Stimulated activated CD8-positive, alpha-beta memory T cell treated with anti-CD3 and anti-CD28 coated beads, Interleukin-15, amount 100 ng/mL, for 48 hours (primary cell): ENCODE measurements at places on chromosomes 5 and 9.

- no peak for DNase-seq
These were observed 56.7 kb downstream of the HSPA4 start for GRCh38 chr5:133108481-133108921.

DNA sequence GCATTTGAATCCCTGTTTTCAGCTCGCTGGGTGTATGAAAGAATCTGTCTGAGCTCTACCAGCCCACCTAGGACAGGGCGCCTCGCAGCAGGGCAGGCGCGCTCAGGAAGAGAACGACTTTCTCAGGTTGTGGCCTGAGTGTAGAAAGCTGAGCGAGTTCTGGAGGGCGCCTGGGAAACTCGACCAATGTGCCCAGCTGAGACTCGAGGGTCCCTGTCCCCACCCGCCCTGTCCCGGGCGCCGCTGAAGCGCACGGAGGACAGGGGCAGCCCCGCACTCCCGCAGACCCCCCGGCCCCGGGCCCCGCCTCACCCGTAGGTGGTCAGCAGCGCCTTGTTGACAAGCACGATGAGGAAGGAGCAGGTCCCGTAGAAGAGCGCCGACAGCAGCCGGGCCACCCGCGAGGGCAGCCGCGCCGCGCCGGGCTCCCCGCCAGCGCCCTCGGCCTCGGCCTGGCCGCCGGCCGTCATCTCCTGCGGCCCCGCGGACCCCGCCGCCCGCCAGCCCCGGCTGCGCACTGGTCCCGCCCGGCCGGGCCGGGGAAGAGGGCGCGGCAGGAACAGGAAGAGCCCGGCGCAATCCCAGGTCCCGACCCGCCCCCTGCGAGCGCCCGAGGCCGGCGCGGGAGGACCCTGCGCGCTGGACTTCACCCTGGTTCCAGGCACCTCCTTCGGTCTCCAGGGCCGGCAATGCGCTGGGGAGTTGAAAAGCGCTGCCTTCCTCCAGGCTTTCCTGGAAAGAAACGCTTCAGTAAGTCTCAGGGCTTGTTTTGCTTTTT, at the start of gene SLC35D2:
SLC35D2 (minus strand) TSS at position 547 of the 778 bp plus-strand sequence; CDS start at position 470, 77 bp downstream.
- no peak for DNase-seq

DNA sequence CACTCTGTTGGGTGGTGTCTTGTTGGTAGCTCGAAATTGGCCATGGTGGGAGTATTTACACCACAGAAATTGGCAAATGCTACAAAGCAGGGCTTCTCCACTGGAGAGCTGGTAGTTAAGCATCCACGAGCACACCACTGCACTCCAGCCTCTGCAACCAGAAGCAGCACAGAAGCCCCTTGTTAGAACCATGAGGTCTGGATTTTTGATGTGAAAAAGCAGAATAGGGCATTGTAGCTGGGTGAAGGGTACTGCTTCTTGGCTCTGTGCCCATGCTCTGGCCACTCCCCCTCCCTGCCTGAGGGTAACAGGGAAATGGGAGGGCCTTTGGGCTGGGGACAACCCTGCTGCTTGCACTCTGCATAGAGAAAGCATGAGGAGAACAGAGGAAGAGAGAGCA, 81.2 kb upstream of the UBTD2 start:
- DNase-seq = no peak

DNA sequence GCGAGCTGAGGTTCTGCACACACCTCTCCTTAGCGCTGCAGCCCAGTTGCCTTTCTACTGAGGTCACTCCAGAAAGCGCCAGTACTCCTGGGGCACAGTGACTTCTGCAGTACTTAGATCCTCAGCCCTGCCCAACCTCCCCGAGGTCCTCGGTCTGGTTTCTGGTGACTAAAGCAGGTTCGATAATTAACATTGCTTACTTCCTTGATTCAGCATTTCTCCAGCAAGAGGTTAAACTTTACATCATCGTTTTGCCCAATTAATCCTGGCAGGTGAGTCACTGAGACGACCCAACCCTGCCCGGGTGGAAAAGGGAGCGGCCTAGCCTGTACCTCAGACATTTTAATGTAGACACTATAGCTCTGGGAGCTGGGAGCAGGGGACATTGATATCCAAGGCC, 77.6 kb downstream of the PLAC8L1 start:
- DNase-seq = no peak

DNA sequence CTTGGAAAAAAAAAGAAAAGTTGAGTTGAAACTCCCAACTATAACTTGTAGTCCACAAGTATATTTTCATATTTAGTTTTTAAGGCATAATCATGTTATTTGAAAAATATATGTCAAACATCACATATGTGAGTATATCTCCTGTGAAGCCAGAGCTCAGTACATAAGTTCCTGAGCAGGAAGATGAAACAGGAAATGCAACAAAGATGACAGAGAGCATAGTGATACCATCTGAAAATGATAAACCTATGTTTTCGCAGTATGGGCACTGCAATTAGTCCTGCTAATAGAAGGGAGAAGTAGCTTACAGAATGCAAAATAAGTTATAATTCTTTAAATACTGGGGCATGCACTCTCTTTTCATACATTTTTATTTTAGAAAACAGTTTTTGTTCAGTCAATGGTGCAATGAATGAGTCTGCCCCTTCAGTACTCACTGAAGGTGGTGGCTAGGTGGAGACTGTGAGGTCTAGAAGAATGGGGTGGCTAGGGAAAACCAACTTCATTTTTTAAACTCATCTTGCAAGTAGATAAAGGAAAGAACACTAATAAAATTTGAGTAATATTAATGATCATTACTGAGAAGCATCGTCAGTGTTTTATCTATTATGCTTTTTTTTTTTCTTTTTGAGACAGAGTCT, 54.1 kb upstream of the FYB1 start:
- DNase-seq = no peak

DNA sequence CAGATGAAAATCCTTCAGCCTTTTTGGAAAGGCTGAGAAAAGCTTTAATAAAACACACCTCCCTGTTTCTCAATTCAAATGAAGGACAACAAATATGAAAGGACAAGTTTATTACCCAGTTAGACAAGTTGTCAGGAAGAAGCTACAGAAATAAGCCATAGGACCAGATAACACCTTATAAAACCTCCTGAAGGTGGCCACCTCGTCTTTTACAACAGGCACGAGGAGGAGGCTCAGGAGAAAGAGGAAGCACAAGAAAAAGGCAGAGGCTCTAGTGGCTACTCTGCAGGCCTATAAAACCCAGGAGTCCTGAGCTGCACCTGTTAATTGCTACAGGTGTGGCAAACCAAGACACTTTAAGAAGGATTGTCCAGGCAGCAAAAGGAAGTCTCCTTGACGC, 352.1 kb upstream of the CDH18 start:
- DNase-seq = no peak

GRCh38 chr9:68705531-68706362, 707 bp downstream of the PIP5K1B start:
- no peak for DNase-seq
